NCI-H1930 (cell line): ENCODE measurements at places on chromosomes 11 and 22.
A peak's percentile ranks its signal among the peaks of the same experiment; 100 is the strongest.

GRCh38 chr22:35957589-35957988 is 71.0 kb downstream of the RBFOX2 start:
- no peak for DNase-seq

DNA sequence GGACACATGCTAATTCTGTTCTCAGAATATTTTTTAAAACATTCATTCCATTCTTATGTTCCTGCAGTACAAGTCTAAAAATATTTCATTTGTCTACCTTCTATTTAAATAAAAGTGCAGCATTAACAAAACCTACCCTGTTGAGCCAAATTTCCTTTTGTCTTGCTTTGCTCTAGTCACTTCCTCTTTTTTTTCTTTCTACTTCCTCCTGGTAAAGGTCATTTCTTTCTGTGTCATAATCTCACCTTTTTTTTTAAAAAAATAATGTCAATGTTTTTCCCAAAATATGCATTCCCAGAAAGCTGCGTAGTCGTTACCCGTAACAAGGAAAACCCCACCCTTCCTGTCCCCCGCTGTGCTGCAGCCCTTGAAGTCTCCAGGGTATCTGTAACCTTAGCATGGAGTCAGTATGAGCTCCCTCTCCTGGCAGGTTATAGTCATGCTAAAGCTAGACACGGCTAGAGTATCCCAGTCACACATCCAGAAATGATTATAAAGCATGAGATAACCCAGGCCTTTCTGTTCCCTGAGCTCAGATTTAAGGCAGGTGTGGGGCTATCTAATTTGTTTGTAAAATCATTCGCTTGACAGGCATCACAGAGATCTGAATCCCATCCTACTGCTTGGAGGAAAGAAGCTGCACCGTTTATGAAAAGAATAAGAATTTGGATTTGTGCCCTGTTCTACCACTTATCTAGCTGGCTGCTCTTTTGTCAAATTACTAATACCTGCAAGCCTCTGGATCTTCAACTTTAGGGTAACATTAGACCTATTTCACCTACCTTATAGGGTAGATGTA is 51.1 kb upstream of the EED start:
- peak; percentile 56 for DNase-seq

GRCh38 chr11:16603890-16604793 is 134.3 kb upstream of the C11orf58 start:
- no peak for DNase-seq

DNA sequence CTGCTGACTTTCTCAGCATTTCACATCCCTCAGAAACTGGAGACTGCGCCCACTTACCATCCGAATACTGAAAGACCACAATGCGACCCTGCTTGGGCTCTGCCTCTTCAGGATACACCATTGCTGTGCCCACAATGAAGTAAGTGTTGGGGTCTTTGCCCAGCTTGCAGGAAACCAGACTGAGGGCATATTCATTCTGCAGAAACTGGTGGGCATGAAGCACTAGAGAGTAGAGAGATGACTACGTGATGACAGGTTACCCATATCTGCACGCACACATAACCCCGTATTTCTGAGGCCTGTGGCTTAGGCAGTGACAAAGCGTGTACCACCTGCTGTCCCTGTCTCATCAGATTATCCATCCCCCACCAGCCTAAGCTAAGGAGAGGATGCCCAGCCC is 14.6 kb upstream of the VWCE start:
- no peak for DNase-seq

DNA sequence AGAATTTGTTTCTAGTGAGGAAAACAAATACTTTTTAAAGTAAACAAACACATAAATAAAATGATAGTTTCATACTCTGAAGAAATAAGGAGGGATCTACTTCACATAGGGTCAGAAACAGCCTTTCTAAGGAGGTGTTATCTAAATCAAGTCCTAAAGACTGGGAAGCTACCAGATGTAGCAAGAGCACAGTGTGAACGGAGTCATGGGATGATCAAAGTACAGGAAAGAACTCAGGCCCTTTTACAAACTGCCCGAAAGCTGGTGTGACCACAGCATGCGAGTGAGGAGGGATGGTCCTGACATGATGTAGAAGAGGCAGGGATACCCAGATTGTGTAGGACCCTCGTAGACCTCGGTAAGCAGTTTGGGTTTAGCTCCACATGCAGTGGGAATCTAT is 102.8 kb downstream of the ARHGAP32 start:
- no peak for DNase-seq

- DNase-seq, result no peak
Observed at GRCh38 chr22:47420211-47420610, 657.8 kb downstream of the TBC1D22A start.

DNA sequence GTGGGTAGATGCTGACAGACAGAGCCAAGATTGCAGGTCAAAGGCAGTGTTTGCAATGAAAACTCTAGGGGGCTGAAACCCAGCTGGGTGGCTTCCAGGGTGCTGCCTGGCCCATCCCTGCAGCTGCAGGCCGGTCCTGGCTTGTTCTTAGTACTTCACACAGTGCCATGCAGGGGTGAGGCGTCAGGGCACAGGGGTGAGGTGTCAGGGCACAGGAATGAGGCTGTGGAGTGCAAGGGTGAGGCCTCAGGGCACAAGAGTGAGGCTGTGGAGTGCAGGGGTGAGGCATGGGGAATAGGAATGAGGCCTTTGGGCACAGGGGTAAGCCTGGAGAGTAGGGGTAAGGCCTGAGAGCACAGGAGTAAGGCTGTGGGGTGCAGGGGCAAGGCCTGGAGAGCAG is 337.6 kb downstream of the TBC1D22A start:
- no peak for DNase-seq

GRCh38 chr22:31748490-31748889 is 1.4 kb downstream of the PRR14L start:
- no peak for DNase-seq

DNA sequence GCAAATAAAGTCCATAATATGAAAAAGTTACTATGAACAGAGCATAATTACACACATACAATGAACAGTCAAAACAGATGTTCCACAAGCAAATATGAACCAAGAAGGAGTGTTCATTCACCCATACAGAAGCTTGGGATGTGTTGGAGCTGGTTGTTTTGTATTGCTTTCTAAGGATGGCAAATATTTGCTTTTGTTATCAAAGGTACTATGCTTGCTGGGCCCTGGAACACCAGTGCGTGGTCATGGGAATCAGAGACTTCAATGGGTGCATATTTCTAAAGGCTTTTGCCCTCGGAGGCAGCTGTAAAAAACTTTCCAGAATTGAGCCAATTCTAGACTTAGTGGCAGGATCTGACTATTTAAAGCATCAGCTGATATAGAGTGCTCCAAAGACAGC is 85.1 kb downstream of the BARX2 start:
- DNase-seq, result no peak

DNA sequence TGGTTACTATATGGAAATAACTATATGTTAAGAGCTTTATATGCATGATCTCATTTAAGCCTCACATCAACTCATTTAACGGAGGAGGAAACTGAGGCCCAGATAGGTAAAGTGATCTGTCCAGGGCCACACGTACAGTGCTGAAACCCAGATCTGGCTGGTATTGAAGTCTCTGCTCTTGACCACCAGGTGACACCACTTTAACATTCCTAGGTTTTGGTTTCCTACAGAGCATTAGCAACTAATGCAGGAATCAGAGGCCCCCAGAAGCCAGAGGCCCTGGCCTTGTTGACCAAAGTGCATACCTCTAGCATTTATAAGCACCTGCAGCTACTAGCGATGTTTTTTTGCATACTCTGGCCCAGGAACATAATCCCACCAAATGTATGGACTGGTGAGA is 12.9 kb upstream of the LIMK2 start:
- no peak for DNase-seq

GRCh38 chr22:36143956-36144355 is 16.6 kb downstream of the APOL3 start:
- DNase-seq, result no peak

- no peak for DNase-seq
Observed at GRCh38 chr22:48567213-48567975, 1260.3 kb downstream of the BRD1 start.

DNA sequence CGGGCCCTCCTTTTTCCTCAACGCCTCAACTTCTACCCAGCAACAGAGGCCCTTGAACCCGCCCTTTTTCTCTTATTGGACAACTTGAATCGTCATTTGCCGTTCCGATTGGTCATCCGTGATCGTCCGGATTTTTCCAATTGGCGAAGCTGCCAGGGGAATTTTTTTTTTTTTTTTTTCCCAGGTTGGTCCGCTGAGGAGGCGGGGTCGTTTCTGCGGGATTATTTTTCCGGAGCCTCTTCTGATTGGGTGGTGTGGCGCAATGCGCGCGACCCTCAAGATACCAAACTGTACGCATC is 465 bp upstream of the TTC9C start:
- DNase-seq, result peak; percentile 98

DNA sequence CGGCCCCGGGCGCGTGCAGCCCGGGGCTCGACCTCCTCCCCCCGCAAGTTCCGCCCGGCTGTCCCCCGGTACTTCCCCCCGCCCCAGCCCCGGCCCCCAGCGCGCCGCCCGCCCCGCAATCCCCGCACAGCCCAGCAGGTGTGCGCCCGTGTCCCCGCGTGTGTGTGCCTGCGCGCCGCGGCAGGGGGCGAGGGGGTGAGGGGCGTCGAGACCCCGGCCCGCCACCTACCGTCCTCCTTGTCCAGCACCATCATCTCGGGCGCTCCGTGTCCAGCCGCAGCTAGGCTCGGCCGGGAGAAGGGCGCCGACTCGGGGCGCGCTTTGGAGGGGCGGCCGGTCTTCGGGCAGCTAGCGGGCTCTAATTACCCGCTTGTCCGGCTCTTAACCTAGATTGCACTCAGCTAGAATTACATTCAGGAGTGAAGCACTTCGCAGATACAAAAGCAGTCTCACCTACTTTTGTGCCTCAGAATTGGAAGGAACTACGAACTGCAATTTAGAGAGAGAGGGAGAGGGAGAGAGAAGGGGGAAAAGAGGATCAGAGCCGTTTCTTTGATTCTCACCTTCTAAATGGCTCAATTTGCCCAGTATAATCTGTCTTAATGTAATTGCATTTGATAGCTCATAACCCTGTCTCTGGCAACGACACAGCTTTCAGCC is 439 bp downstream of the LMO1 start:
- DNase-seq, result no peak

GRCh38 chr11:64656862-64657261 is 65.8 kb downstream of the SLC22A12 start:
- no peak for DNase-seq

DNA sequence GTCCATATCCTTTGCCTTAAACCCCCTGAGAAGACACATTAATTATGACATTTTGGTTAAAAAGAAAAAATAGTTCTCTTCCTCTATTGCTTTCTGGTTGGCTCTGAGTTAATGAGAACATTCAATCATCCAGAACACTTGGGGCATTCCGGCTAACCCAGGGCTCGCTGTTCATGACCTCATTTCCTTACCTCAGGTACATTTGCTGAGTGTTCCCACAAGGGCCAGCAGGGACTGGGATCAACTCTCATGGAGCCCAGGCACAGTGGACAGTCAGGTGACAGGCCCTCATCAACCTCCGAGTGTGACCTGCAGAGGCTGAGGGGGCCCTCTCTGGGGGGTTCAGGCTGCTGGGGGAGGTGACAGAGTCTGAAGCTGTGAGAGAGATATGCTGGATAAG is 98.9 kb downstream of the MYO18B start:
- no peak for DNase-seq

- DNase-seq, result no peak
Observed at GRCh38 chr11:115612046-115612730, 108.0 kb upstream of the CADM1 start.

DNA sequence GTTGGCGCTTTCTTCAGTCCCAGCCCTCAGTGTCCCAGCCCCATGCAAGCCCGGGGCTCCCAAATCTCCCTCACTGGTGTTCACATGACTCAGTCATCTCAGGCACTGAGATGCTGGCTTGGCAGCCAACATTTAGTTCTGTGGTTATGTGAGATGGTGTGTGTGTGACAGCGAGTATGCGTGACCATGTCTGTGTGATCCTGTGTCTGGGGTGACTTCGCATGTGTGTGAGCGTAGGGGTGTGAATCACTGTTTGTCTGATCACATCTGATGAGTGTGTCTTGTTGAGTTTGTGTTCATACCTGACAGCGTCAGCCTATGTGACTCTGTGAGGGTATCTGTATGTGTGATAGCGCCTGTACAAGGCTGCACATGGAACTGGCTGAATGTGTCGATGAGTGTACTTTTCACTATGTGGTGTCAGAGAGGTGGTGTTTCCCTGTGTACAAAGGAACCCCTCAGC is 16.2 kb downstream of the CREB3L1 start:
- no peak for DNase-seq

DNA sequence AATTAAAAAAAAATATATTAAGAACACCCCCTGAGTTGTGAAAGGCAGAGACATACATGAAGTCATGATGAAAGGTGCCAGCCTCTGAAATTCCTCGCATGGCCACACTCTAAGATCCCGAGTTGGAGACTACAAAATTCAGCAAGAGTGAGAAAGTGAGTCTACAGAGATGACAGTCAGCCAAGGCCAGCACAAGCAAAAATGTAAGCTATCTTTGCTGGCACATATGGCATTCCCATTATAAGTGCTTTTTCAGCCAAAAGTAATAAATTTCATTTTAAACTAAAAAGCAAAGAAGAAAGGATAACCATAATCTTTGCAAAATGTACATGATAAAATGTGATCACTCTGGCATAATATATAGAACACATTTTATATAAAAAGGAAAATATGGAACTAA is 40.6 kb downstream of the FANCF start:
- no peak for DNase-seq

- no peak for DNase-seq
Observed at GRCh38 chr22:35882211-35883030, 146.2 kb downstream of the RBFOX2 start.

DNA sequence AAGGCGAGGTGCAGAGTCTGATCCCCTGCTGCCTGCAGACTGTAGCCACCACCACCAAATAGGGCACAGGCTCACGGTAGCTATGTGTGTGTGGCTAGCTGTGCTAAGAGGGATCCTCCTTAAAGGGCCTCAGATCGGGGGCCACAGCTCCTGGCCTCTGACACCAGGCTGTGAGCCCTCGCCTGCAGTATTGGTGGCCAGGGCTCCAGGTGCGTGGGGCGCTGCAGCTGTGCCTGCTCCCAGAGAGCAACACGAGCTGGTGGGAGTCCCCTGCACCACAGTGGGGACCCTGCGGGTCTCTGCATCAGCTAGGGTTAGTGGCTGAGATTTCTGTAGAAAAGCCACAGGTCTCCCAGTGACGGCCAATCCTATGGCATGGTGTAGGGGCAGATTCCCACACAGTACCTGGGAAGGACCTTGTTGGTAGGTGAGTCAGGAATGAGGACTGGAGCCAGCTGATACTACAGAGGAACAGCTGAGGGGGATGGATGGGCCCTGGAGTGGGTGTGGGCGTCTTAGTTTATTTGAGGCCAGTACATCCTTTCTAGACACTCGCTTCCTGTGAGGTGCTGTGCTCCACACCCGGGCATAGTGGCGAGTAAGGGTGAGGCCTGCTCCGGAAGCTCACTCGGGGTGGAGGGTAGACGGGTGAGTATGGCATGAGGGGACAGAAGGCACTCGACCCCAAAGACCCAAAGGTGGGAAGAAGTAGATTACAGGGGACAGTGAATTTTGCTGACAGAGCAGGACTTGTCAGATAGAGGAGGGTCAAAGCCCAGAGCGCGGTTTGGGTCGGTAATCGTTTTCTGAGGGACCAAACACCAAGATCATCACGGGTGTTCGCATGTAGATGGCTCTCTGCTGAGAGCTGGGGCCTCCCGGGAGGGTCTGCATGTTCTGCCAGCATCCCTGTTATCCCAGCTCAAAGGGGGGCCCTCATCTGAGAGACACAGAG is 212.5 kb downstream of the TBC1D22A start:
- no peak for DNase-seq
